ENCODE measurements at places on chromosomes 2 and 18.

DNA sequence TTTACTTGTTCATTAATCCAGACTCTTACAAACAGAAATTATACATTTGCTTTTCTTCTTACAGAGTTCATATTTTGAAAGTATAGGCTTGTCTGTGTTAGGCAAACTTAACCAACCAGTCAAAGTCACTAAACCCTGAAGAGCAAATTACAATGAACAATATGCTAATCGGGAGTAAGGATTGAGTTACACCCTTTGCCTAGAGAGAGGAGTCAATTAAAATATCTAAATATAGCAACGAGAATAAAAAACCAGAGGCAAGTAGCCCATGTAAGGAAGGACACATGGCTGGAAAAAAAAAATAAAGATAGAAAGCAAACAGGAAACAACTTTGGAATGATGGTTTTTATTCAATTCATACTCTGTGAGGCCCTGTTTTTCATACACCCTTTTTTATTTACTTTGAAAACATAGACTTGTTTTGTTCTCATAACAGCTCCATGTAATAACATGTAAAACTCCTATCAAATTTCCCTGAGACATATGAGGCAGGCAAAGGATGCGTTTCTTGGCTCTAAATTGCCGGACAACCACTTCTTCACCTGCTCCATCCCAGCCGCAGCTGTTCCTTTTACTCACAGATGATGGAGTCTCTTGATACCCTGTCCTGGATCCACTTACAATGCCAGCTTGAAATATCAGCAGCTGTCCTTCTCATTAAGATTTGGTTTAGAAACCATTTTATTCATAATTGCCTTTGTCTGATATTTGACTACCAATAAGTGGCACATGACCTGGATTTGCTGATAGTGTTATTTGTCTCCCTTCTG, 767.7 kb upstream of the GCFC2 start:
- DNase-seq, result no peak

DNA sequence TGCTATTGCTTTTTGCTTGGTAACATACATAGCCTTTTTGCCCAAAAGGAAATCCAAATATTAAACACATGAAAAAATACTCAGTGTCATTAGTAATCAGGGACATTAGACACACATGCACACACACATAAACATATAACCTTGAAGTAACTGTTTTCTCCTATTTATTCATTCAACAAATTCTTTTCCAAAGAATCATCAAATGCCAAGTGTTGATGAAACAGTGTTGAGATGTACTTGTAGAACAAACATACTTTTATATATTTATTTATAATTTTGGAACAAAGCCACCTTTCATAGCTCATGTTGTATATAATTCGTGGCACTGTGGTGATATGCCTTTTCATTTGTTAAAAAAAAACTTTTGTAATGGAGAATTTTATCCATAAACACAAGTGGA, 81.0 kb downstream of the APLF start:
- DNase-seq, result no peak

- DNase-seq, result no peak
Observed at GRCh38 chr2:205188239-205189138, 493.8 kb upstream of the NRP2 start.

DNA sequence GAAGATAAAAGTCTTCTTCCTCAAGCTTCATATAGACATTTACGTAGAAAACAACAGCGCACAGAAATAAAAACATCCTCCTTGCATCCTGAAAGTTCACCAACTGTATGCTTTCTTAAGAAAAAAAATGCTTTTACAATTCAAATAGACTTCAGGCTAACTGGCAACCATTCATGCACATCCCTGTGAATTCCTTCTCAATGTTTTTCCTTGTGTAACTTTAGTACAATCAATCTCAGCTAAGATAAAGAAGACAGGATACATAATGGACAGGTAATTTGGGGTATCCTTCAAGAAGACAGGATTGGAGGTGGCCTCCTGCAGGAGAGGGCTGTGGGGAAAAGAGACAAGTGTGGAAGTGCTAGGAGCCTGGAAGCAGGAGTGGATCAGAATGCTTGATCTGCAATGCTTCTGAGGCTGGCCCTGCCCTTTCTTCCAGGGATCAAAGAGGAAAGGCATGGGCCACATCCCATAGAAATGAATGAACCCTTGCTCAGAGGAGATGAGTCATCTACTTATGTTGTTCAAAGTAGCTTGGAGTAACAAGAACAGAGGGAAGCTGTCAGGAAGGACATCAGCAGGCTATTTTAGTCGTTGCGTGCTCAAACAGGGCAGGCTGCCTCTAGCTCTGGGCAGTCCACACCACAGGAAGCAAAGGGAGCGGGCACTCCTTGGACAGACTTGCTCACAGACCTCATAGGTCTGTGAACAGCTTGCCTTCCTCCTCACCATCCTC, 126.6 kb downstream of the TMEM131 start:
- no peak for DNase-seq
